ENCODE measurements at places on chromosomes 2 and 18.

DNA sequence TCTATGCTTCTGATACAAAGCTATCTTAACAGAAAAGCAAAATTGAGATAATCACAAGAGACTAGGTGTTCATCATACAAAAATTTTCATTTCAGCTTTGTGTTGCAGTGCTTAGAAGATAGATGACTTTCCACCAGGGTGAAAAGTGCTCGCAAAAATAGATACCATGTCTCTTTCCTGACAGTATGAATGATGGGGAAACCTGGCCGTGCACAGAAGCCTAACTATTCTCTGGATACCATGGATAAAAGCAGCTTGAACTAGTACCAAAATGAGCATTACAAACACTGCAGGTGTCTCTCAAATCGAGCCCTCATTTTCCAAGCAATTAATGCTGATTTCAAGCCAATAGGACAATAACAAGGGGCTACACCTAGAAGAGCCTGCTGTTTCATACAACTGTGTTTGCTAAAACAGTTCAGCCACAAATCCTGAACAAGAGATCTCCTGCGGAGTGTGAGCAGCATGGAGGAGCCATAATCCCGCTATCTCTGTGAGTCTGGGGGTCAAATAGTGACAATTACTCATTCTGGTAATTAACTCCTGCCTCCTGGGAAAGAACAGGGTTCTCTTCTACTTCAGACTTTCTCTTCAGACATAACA lies 507.6 kb downstream of the PID1 start:
- no peak for DNase-seq

DNA sequence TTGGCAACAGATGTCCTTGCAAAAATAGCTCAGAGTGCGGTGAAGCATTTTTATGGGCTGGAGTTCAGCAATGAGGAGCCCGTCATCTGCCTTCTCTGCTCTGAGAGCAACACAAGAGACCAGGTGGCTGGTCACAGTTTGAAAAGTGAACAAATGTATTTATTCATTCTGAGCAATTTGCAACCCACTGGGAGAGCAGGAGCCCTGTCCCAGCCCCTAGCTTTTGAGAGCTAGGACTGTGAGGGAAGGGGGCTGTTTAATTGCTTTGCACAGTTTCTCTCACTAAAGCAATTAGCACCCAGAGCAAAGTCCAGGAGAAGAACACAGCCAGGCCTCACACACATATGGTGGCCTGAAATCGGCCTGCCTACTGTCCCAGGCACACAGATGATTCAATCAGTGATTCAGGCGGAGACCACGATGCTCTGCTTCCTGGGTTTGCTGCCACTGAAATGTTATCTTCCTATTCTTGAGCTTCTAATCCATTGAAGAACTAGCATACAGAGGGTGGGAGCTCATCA lies 646.1 kb upstream of the ACVR2A start:
- DNase-seq = no peak

GRCh38 chr2:207787800-207788199 lies 18.1 kb upstream of the FZD5 start:
- DNase-seq = no peak

DNA sequence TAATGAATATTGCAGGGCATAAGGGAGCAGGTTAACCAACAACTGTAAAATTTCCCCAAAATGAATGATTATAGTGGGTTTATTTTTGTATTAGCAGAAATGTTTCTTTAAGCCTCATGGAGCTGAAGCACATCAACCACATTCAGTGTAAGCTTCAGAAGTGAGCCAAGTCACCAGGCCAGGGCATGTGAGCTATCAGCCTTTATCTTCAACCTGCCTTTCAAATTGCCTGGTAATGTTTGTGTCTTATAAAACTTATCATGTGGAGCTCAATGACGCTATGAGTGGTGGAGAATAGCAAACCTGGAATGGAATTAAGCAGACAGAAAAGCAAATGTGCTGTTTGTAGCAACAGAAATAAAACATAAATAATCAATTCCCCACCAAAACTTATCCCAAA lies 1068.4 kb downstream of the LRP1B start:
- no peak for DNase-seq

- DNase-seq = no peak
Observed at GRCh38 chr18:49008716-49009115, 58.0 kb upstream of the SMAD7 start.

DNA sequence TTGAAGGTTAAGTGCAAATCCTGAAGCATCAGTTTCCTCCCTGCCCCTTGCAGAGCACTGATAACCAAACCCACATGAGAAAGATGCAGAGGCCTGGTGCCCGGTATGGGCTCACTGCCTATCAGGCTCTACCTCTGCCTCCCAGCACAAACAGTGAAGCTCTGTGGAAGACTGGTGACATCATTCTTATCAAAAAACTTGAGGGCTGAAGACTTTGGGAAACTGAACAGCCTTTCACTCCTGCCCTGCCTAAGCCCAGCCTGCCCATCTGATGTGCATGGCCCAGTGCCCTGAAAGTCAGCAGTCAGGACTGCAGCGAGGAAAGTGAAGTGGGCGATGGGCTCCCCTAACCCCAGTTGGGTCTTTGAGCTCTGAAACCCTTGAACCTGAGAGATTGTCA lies 174.8 kb upstream of the ARL4C start:
- no peak for DNase-seq

- DNase-seq = no peak
Observed at GRCh38 chr2:24971286-24971535, 544 bp downstream of the DNAJC27 start.

DNA sequence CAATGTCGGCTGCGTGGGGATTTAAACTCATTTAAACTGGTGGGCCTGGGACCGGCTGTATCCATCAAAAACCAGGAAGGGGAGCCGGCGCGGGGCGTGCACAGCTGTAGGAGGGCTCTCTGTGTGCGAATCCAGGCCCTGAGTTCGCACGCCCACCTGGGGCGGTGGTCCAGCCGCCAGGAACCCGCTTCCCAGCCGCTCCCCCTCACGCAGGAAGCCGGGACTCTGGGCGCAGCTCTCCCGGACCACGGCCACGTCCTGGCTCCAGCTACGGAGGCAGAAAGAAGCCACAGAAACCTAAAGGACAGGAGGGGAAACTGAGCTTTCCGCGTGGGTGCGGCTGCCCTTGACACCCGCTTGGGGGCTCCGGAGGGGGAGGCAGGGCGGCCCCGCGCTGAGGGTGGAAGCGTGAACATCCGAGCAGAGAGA lies 80.6 kb downstream of the GFPT1 start:
- no peak for DNase-seq

- no peak for DNase-seq
Observed at GRCh38 chr18:27181726-27182125, 3.4 kb downstream of the CHST9 start.

GRCh38 chr2:41873102-41874031 lies 174.5 kb upstream of the PKDCC start:
- DNase-seq = no peak

GRCh38 chr2:202965810-202966460 lies 48.7 kb upstream of the NBEAL1 start:
- no peak for DNase-seq

DNA sequence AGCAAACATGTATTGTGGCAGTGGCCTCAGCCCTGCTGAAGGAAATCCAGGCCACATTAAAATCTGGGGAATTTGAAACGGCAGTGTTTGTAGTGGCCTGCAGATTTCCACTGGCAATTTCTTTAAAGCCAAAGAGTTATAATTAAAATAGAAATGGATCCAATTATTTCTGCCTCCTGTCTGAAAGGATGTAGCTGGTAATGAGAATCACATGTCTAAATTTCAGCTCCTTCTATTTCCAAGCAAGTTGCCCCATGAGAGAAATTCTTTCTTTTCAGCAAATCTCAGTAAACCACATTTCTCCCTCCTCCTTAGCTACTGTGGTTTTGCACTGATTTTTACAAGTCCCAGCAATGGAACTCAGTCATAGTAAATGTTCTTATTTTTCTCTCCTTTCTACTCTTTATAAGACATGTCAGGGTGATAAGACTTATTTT lies 55.4 kb upstream of the ZNF396 start:
- no peak for DNase-seq

DNA sequence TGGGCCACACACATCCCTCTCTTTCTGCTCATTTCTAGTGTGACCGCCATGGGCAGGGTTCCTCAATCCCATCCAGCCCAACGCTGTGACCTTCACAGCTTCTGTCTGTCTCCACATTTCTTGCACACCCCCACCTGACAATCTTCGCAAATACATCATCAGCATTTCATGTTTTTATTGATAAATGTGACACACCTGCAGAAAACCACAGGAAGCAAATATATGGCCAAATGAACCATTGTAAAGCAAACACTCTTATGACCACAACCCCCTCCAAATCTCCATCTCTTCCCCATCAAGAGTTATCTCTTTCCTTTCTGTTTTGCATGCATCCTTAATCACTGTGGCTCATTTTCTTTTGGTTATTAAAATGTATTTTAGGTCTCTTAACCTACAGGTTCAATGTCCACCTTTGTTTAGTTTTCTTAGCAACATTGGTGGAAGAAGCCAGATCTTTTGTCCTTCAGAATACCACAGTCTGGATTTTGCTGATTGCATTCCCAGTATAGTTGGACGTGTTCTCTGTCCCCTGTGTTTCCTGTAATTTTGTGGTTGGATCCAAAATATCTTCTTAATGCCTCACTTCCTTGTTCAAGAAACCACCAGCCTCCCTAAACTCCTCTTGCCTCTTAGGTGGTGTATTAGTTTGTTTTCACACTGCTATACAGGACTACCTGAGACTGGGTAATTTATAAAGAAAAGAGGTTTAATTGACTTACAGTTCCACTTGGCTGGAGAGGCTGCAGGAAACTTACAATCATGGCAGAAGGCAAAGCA lies 9.8 kb upstream of the NCK2 start:
- DNase-seq = no peak

DNA sequence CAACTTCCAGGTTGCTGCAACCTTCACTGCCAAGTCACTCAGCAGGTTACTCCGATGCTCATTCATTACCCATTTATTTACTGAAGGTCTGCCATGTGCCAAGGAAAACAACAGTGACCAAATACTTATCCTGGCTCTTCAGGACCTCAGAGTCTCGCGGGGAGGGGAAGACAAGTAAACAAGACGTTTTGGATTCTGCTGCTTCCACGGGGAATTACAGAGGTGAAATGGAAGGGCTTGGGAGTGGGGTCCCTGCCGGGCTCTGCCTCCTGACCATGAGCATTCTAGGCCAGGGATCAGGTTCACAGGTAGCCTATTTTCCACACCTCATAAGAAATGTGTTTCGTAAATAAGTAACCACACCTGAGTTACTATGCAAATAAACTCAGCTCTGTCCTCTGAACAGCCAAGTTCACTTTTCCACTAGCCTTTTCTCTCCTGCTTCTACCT lies 68.1 kb downstream of the CLHC1 start:
- no peak for DNase-seq

GRCh38 chr2:140491876-140492275 lies 1638.9 kb downstream of the LRP1B start:
- no peak for DNase-seq

DNA sequence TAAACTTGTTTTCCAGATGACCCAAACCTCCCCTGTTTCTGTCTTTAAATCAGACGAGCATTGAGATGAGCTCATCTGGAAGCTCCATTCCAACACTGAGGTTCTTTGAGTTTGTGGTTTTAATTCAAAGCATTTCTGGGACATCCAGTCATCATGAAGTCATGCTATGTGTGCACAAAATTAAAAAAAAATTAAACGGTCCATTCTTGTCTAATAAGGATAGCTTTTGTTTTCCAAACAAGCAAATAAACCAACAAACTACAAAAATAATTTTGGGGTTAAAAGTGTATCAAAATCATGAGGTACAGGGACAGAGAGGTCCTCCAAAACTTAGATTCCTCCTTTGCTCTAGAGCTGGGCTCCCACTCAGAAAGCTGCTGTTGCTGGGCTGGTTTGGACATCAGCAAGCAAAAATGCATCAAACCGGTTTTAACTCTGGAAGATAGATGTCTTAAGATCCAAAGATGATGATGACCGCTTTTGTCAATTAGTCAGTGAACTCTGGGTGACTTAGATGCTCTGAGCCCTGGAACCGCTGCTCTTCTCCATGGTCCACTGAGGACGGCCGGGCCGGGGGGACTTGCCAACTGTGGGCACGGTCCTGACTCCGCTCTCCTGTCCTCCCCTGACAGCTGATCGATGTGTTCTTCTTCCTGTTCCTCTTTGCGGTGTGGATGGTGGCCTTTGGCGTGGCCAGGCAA lies 65.4 kb downstream of the TRPM8 start:
- DNase-seq = no peak

DNA sequence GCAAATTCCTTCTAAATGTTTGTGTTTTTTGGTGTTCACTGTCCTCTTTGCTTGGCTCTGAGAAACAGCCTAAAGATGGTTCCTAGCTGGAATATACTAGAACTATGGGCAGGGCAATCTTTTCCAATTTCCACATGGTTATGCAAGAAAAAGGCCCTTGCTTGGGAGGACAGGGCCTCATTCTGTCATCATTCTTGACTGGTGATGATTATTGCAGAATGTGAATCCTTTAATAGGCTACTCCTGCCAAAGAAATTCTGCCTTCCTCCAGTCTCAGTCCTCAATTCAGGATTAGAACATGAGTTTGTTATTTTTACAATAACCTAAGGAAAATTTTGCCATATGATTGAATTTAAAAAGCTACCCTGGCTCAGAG lies 218.7 kb downstream of the HNMT start:
- no peak for DNase-seq

- no peak for DNase-seq
Observed at GRCh38 chr2:252001-252602, 11.7 kb downstream of the SH3YL1 start.

- DNase-seq = no peak
Observed at GRCh38 chr2:149543845-149544244, 43.7 kb downstream of the MMADHC start.

GRCh38 chr2:216679658-216680024 lies 15.7 kb downstream of the IGFBP5 start:
- no peak for DNase-seq

DNA sequence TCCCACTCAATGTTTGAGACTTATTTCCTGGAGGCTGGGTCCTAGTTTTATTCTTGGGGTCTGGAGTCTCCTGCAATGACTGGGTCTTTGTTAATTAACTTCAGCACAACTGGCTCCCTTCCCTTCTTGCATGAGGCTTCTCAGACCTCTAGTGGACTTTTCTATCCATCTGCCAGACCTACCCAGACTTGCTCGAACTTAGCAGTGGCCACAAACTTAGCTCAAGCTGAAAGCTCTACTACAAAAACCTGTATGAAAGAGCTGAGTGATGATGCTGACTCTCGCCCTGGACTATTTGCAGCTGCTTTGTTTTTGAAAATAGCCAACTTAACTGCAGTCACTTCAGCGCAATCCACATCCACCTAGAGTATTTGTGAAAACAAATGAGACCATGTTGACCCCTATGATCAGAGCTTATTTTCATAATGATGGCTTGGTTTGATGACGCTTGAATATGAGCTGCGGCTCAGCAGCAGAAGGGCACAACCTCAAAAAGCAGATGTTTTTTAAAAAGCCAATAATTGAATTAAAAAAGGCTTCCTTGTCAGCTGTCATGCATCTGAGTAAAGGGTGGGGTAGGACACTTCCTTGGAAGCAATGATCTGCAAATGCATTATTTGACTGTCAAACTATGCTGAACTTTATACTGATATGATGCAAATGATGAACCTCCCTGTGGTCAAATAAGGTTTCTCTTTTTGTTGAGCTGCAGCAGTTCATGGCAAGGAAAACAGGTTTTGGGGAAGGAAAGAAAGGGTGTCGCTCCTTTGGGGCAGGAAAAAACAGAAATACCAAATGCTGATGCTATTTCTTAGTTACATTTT lies 10.6 kb upstream of the ANXA4 start:
- DNase-seq = no peak

GRCh38 chr2:147373800-147374422 lies 470.9 kb upstream of the ACVR2A start:
- DNase-seq = no peak

GRCh38 chr2:40668425-40668824 lies 216.5 kb upstream of the SLC8A1 start:
- peak; percentile 11 for DNase-seq

- DNase-seq = peak; percentile 97
Observed at GRCh38 chr18:21740538-21741311, at the start of gene MIB1. Gene MIB1, plus strand, starts transcription at chr18:21740792. Its CDS starts 792 bp downstream, at chr18:21741584.
